ENCODE measurements at places on chromosomes 1 and 21. TPM values are rescaled to one million over a fixed set of nuclear protein-coding genes. Genes with fewer than 3 reads are reported as not detected.

GRCh38 chr1:10457875-10458274 lies 8.0 kb downstream of the CORT start:
- no peak for DNase-seq

The SLC50A1 gene
- 27.2 TPM for total RNA-seq

GRCh38 chr1:213737398-213738035 lies 250.3 kb upstream of the PROX1 start:
- no peak for DNase-seq

GRCh38 chr21:31305888-31306287 lies 38.2 kb downstream of the TIAM1 start:
- no peak for DNase-seq

The CELA3B gene
- total RNA-seq, result not detected

The GGPS1 gene
- total RNA-seq, result 17.0 TPM

DNA sequence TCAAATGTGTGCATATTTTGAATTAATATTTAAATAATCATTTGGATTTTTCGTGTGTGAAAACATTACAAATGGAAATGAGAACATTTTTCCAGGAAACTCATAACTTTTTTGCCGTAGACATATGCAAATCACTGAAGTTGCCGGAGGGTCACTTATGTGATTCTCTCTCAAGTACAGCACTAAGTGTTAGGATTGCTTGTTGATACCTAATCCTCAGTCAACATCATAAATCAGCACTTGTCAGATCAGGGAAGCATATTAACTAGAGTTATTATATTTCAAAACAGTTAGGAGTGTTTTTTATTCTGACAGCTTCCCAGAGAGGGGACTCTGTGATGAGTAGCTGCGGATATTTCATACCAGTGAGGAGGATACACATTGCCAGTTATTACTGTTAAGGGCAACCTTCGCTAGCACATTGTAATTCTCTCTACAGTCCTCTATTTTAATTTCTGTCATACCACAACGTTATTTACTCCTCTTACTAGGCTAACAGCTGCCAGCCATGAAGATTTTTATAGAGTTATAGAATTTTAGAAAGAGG lies 41.5 kb downstream of the NCAM2 start:
- DNase-seq, result no peak

- DNase-seq, result no peak
Measured at GRCh38 chr21:37562920-37563640, 196.5 kb downstream of the DYRK1A start.

- DNase-seq, result no peak
Measured at GRCh38 chr21:37061926-37062592, 10.8 kb downstream of the PIGP start.

The FMO4 gene
- 1.3 TPM for total RNA-seq

DNA sequence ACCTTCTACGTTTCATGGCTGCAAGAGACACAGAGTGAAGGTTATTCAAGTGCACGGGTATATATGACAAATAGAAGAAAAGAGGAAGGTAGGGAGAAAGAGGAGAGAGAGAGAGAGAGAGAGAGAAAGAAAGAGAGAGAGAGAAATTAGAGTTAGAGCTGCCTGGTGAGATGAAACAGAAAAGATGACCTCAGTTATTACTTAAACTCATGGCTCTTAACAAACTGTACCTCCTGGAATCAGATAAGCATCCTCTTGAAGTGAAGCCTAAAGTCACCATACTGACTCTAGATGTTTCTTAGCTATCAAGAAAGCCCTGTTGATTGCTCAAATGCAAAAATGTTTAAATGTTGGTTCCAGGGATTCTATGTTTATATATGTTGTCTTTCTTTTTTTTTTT lies 597.7 kb upstream of the ZP4 start:
- no peak for DNase-seq

- no peak for DNase-seq
Measured at GRCh38 chr1:112794654-112795239, 79.6 kb upstream of the PPM1J start.

The ETV3L gene
- total RNA-seq, result not detected

The CDK11B gene
- total RNA-seq, result 17.2 TPM

The LBR gene
- 39.8 TPM for total RNA-seq

DNA sequence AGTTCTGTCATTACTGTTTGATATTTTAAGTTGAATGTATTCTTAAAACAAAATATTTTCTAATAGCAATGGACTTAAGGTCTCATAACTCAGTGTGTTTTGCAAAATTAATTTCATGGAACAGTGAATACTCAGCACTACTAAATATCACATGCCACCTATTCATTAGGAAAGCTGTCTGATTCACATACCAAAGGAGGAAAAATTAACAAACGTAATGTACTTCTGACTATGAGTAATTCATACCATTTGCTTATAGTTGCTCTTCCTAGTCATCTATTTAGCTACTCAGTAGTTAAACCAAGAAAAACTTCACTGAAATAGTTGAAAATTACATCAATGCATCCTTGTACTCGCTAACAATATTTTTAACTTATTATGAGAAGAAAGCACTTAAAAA lies 35.2 kb downstream of the TP53BP2 start:
- DNase-seq, result no peak

- DNase-seq, result no peak
Measured at GRCh38 chr21:34018910-34019309, 54.5 kb upstream of the MRPS6 start.

- no peak for DNase-seq
Measured at GRCh38 chr1:69911301-69911801, 294.0 kb downstream of the LRRC40 start.

The SPRR2E gene
- total RNA-seq, result 4.0 TPM

- no peak for DNase-seq
Measured at GRCh38 chr1:173266841-173267240, 59.7 kb upstream of the TNFSF4 start.

DNA sequence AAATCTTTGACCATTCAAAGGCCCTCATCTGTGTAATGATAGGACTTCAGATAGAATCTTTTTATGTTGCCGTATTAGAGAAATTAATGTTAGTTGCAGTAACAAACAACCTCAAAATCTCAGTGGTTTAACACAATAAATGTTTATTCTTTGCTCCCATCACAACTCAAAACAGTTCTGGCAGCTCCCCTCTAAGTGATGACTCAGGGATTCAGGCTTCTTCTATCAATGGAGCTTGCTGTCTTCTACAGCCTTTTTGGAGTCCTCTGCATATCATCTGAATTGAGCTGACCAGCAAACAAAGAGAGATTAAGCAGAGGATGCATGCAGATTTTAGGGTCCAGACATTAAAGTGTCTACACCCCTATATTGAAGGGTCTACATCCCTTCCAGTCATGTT lies 59.1 kb upstream of the RAB3GAP2 start:
- DNase-seq, result no peak

- DNase-seq, result no peak
Measured at GRCh38 chr1:211493876-211494653, 2.1 kb upstream of the RD3 start.

The KCNK1 gene
- total RNA-seq, result 11.2 TPM

The GUCA2B gene
- not detected for total RNA-seq

DNA sequence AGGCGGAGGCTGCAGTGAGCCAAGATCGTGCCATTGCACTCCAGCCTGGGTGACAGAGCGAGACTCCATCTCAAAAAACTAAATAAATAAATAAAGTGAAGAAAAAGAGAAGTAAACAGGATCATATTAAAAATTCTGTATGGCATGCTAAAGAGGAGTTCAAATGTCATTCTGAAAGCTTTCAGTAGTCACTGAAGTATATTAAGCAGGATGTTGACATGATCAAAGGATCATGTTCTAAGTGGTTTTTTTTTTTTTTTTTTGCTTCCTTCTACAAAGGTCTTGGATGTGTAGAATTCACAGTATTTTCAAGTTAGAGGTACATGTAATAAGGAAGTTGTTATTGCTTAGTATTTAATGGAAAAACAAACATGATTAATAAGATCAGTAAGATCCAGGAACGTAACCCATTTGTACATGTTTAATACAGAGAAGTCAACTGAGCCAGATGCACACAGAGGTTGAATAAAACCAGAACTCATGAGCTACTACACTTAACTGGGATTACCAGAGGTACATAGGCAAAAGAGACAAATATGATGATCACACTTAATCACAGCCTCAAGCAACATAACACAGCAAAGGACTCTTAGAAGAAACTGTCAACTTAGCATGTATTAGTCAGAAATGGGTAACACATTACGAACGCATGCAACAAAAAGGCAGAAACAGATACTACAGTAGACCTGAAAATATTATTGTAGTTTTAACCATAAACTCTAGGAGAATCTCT lies 12.2 kb downstream of the CDC42BPA start:
- DNase-seq, result no peak

GRCh38 chr1:100631015-100631551 lies 88.5 kb upstream of the VCAM1 start:
- DNase-seq, result no peak

DNA sequence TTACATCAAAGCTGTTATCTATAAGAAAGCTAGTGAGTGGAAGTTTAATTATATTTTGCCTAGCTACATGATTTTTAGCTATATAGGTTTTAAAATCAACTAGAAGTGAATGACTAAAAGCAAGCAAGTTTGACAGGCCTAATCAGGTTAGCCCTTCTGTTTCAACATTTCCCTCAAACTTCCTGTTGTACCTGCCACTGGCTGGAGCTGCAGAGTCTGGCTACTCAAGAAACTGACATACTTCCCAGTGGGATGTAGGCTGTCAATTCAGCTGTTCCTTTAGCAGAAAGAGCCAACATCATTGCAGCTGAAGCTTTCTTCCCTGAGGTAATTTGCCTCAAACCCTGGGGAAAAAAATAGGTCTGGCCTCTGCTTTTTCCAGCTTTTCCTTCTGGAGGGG lies 87.1 kb upstream of the TNR start:
- DNase-seq, result no peak

The MYOG gene
- not detected for total RNA-seq

GRCh38 chr1:113747376-113747775 lies 11.9 kb downstream of the PHTF1 start:
- no peak for DNase-seq

GRCh38 chr1:23291706-23292105 lies 52.4 kb downstream of the HNRNPR start:
- no peak for DNase-seq

DNA sequence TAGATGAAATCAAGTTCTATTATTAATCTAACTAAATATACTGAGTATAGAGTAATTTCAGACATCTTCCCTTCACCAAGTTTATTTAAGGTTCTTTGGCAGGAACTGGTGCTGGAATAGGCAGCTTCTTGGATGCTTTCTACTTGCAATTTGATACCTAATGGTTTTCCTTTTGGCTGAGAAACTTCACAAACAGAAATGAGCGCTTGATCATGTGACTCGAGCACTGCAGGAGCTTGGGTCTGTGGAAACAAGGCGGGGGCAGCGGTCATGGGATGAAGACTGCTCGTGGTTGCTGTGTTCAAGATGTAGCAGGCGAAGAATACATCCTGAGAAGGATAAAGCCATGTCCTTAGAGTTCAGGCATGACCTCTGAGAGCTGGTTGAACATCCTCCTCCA lies 136.8 kb downstream of the PTPRC start:
- no peak for DNase-seq

GRCh38 chr1:164735315-164736052 lies 176.5 kb downstream of the PBX1 start:
- DNase-seq, result no peak

GRCh38 chr1:40341491-40342380 lies 24.6 kb upstream of the COL9A2 start:
- no peak for DNase-seq

- DNase-seq, result no peak
Measured at GRCh38 chr1:39787468-39787867, 1.2 kb downstream of the BMP8B start.

- no peak for DNase-seq
Measured at GRCh38 chr1:51439053-51439452, 80.0 kb downstream of the EPS15 start.

DNA sequence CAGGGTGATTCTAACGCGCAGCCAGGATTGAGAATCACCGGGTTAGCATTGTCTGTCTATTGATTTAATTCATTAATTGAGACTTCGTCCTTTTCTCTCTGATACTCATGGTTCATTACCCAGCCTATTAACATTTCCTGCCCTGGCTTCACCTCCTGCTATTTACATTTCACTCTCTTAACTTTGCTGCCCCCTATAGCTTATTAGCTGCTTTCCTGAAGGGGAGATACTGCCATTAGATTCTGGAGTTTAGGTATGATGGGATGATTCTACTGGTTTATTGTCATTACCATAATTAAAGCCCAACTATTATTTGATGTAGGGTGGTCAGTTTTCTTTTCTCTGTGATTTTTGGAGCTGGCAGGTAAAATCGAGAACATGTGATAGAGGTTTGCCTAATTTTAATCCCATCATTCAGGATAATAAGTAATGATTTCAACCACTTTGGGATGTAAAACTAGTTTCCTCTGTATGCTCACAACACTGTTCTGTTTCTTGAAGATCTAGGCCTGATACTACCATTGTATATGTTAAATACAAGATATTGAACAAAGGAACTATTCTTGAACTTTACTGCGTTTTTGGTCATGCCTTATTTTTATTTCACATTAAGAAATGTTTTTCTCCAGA lies 6.4 kb downstream of the PPP2R5A start:
- no peak for DNase-seq

The CTBS gene
- total RNA-seq, result 11.1 TPM

The IGSF9 gene
- 9.9 TPM for total RNA-seq

The MX1 gene
- total RNA-seq, result 47.3 TPM

DNA sequence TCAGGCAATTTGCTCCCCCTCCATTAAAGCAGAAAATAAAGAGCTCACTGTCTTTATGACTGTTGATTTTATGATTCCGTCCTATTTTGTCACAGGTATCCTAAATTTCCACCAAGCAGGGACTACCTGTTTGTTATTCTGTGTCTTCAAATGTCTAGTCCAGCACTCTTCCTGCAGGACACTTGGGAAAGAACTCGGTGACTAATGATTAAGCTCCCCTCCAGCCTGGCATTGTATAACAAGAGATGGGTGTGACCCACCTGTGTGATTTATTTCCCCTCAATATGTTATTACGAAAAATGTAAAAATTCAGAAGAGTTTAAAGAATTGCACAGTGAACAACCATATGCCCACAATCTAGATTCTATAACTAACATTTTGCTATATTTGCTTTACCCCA lies 42.9 kb upstream of the LRRN2 start:
- DNase-seq, result no peak

GRCh38 chr1:12340544-12340930 lies 110.7 kb downstream of the VPS13D start:
- no peak for DNase-seq

GRCh38 chr1:41751804-41752513 lies 166.8 kb downstream of the HIVEP3 start:
- no peak for DNase-seq

The NKAIN1 gene
- total RNA-seq, result 0.09 TPM

The MCOLN2 gene
- 4.4 TPM for total RNA-seq

DNA sequence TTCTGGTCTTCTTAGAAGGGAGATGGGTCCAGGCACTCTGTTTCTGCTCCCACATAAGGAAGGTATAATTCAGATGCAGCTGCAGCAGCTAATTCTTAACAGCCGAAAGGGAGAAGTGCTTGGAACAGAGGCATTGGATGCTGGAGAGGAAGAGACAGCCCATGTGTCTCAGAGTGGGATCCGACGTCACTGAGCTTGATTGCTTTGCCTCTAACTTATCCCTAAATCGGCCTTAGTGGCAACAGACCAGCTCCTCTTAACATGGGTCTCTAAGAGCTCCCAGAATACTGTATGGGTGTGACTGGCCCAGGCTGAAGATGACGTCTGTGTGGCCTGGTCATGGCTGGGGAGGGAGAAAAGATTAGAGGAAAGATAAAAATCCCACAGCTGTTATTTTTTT lies 40.7 kb upstream of the KCND3 start:
- no peak for DNase-seq

The CD46 gene
- total RNA-seq, result 131 TPM

All from esophagus squamous epithelium (tissue), 5 donors.